ENCODE measurements at places on chromosomes 7 and 10.
A peak's percentile ranks its signal among the peaks of the same experiment; 100 is the strongest.

DNA sequence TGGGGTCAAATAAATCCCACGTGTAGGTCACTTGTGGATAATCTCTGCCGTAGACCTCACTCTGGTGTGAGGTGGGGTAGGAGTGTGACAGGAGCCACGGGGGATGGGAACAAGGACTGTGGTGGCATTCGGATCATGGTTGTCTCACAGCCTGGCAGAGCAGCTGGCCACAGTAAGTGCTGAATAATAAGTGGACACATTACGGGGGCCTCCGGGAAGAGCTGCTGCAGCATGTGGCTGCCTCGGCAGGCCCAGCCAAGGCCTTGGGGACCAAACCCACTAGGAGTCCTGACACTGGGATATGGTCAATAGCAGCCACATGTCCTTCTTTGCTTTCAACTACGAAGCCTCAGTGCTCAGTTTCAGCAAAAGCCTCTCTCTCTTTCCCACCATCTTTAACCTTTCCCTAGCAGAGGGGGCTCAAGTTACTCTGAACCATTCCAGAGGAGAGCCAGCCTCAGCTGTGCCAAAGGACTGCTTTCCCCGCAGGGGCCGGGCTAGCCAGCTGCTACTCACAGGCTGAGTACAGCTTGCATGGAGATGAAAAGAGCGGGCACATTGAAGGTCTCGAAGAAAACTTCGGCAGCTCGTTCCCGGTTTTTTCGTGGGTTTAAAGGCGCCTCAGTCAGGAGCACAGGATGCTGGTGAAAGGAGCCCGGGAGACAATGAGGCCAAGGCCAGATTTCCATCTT, 17.3 kb downstream of the ACTR1A start:
- DNase-seq: no peak

GRCh38 chr10:44339218-44339617, 45.7 kb downstream of the CXCL12 start:
- DNase-seq: no peak

DNA sequence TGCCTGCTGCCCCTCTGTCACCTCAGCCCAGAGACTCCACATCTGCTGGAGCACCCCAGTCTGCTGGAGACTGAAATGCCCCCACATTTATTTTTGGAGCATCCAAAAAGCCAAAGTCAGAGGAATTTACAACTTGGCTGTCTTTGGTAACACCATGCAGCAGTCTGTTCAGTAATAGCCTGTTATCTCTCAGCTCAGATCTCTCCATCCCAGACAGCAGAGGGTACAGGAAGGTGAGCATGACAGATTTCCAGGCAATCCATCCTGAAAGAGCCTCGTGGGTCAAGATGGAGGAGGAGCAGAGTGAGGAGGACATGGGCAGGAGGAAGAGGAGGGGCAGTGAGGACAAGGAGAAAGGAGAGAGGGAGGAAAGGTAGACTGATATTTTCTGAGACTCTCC, 55.9 kb downstream of the GRID1 start:
- no peak for DNase-seq

DNA sequence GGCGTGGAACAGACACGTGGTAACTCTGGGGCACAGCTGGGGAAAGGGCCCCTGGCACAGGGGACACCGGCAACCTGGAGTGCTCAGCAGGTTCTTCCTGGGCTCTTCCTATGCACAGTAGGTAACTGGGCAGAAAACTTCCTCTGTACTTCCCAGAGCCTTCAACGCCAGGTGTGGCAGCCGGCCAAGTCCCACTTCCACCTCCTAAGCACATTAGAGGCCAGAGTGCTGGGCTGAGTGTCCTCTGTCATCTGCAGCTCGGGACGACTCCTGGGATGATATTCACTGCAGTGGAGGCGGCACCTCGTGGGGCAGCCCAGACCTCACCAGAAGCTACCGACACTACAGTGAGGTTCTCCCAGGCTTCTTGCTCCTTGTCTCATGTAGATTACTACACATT, 114.5 kb downstream of the LARP4B start:
- no peak for DNase-seq

DNA sequence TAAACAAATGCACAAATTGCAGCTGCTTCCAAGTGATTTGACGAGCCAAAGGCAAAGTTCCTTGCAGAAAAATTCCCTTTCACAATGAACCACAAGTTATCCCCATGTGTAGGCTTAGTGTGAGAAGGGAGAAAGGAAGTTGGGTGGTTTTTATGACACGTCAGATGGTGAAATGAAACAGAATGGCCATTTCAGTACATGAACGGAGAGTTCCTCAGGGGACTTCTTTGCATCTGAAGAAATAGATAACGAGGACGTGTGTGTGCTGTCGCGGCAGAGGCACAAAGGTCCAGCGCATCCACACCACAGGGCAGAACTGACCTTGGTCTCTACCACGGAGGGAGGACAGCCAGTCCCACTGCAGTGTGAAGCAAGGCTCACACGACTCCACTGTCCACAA, 135.9 kb downstream of the PAXIP1 start:
- DNase-seq: no peak

DNA sequence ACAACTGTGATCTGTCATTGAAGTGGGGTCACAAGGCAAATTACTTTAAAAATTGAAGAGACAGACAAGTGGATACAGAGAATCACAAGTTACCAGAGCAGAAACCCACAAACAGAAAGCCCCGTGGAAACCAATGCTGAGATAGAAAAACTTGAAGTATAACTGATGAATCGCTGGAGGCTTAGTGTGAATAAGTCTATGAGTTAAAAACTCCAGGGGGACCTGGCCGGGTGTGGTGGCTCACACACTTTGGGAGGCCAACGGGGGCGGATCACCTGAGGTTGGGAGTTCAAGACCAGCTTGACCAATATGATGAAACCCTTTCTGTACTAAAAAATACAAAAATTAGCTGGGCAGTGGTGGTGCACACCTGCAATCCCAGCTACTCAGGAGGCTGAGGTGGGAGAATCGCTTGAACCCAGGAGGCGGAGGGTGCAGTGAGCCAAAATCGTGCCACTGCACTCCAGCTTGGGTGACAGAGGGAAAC, 69.7 kb upstream of the ZNRF2 start:
- no peak for DNase-seq

DNA sequence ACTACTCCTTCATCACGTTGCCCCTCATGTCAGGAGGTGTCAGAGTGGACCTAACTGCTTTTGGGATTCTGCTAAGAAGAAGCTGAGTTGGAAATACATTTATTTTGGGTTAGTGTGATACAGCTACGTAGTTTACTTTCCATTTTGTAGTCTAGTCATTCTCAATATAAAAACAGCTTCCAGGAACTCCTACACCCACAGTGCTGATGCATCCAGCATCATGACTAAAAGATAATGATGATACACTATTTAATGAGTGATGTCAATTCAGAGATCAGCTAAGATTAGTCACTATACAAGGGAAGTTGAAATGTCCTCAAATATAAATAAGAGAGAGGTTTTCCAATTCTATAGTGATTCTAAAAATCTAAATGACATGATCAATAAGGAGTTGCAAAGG, 264.2 kb upstream of the SLC26A5 start:
- no peak for DNase-seq

DNA sequence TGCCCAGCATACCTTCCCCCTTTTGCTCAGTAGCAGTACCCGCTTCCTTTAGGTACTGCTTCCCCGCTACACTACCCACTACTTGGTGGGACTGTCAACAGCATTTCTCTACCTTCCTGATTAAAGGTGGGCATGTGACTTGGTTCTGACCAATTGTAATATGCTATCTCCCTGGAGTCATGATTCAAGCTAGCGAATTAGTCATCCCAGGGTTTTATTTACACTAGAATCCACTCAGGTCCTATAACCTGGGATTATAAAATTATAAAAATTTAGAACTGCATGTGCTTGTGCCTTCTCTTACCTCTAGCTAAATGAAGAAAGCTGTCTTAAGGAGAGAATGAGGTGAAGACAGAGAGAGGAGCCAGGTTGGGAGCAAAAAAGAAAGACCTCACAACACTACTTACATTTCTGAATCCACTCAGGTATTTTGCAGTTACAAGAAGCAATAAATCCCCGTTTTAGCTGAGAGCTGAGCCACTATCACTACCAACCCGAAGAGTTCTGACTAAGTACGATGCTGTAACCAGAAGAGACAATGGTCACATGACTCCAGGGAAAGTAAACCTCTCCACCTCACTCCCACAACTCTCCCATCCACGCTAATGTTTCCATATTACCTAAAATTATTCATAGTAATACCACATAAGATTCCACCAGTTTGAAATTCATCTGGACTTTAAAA, 9.7 kb downstream of the GBX1 start:
- no peak for DNase-seq

- peak; percentile 50 for DNase-seq
Observed at GRCh38 chr10:119859420-119860258, 13.0 kb downstream of the MCMBP start.

DNA sequence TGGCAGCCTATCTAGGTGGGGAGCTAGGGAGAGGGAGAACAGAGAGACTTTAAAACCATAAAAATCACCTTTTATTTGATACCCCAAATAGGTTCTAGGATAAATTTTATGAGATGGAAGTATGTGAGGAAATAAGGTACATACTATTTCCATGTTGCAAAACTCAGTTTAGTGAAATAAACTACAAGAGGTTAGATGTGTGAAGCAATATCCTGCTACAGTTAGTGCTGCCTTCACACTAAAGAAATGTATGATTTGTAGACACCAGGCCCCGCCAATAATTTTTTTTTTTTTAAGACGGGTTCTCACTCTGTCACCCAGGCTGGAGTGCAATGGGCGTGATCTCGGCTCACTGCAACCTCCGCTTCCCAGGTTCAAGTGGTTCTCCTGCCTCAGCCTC, 34.4 kb upstream of the RSBN1L start:
- DNase-seq: no peak

DNA sequence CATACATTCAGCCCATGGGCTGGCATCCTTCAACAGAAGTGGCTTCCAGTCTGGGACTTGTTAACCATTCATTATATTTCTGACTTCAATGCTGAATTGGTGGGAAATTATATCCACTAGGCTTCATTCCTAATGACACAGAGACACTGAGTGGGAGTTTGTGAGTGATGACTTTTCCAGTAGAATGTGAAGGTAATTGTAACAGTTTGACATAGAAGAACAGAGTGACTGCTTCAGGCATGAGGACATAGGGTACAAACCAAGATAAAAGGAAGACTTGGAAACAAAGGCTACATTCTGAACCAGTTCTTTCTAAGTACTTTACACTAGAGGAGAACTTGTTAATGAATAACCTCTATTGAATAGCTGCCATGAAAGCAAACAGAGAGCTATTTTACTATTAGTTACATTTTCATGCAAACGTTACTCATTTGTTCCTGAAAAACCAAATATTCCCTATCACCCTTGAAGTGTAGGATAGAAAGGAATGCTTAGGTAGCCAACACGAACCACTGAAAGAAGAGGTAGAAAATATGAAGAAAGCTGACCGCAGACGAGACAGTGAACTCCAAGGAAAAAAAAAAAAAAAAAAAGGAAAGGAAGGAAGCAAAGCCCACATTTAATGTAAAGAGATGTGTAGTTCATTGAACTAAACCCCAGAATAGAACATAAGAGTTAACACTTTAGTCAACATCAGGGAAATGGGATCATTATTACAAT, 237.0 kb upstream of the SEMA3C start:
- DNase-seq: no peak

DNA sequence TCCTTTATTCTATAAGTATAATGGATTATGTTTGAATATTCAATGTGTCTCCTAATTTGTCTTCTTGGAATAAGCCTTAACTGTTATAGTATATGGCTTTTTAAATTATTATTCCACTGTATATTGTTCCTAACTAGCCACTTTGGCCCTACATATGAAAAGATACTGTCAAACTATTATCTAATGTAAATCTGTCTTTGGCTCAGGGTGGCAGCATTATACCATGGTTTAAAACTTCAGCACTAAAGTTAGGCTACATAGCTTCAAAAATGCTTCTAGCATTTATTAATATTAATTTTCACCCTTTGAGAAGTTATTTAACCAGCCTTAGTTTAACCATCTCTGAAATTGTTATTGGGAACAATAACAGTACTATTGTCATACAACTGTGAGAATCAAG, 543.1 kb upstream of the MBL2 start:
- DNase-seq: no peak

DNA sequence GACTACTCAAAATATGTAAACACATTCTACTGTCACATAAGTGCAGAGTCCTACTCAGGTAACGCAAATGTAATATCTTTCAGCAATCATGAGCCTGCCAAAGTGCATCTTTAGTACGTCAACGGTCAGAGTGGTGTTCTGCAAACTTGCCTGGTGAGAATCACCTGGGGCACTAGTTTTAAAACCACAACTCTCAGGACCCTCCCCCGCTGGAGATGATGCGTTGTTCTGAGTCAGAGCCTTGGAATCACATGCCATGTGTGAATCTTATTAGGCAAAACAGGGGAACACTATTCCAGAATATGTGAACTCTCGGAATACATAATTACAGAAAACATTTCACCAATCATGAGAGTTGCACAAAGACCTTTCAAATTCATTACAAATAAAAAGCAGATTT, 115.7 kb downstream of the TPK1 start:
- DNase-seq: no peak

GRCh38 chr10:63434866-63435854, 30.6 kb downstream of the JMJD1C start:
- DNase-seq: no peak

DNA sequence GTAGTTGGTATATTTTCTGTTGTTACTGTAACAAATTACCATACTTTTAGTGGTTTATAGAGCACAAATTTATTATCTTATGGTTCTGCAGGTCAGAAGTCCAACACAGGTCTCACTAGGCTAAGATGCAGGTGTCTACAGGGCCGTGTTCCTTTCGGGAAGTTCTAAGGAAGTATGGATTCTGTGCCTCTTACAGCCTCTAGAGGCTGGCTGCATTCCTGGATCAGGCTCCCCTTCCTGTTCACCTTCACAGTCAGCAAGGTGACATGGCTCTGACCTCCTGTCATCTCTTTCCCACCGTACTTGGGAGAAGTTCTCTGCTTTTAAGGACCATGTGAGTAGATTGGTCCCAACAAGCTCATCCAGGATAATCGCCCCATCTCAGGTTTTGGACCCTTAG, 37.3 kb downstream of the BMPR1A start:
- DNase-seq: no peak

DNA sequence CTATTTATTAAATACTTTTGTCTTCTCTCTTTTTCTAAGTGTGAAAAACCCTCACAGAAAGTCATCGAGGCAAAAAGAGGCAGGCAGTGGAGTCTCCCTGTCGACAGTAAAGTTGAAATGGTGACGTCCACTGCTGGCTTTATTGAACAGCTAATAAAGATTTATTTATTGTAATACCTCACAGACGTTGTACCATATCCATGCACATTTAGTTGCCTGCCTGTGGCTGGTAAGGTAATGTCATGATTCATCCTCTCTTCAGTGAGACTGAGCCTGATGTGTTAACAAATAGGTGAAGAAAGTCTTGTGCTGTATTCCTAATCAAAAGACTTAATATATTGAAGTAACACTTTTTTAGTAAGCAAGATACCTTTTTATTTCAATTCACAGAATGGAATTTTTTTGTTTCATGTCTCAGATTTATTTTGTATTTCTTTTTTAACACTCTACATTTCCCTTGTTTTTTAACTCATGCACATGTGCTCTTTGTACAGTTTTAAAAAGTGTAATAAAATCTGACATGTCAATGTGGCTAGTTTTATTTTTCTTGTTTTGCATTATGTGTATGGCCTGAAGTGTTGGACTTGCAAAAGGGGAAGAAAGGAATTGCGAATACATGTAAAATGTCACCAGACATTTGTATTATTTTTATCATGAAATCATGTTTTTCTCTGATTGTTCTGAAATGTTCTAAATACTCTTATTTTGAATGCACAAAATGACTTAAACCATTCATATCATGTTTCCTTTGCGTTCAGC, 43.4 kb downstream of the TARP start:
- no peak for DNase-seq

- DNase-seq: no peak
Observed at GRCh38 chr10:27448921-27449320, 55.2 kb upstream of the RAB18 start.

GRCh38 chr7:72706521-72706920, 121.5 kb downstream of the TYW1B start:
- no peak for DNase-seq
